Activated T-cell treated with anti-CD3 and anti-CD28 coated beads for 1 hour (primary cell): ENCODE measurements at places on chromosomes 5 and 9.

- no peak for DNase-seq
Observed at GRCh38 chr9:110714314-110714713, 45.7 kb downstream of the MUSK start.

DNA sequence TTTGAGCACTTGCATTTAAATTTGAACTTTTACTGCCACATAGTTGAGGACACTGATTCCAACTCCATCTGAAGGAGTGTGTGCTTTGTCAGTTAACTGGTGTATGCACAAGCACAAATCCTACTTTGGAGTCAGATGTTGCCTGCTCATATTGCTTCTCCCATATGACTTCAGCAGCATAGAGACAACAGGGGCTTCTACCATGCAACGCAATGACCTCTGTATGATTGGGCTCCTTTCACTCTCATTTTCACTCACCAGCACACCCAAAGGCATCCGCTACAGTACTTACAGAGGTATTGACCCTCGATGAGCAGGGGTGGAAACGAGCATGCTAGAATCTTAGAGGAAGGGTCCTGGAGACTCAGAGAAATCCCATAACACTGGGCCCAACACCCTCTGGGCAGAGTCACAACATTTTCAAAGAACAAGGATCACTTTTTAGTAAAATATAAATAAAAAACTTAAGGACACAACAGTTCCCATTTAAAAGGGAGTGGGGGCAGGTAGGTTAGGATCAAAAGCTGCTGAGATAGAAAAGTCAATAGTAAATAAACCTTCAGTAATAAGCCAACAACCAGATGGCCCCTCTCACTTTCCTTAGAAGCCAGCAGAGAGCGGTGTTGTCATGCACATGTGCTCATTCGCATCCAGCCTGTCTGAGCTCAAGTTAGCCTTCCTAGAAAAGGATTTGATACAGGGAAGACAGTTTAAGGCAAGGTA is 203.8 kb downstream of the SNCAIP start:
- DNase-seq = no peak

GRCh38 chr5:134567641-134568336 is 42.3 kb downstream of the JADE2 start:
- DNase-seq = no peak

DNA sequence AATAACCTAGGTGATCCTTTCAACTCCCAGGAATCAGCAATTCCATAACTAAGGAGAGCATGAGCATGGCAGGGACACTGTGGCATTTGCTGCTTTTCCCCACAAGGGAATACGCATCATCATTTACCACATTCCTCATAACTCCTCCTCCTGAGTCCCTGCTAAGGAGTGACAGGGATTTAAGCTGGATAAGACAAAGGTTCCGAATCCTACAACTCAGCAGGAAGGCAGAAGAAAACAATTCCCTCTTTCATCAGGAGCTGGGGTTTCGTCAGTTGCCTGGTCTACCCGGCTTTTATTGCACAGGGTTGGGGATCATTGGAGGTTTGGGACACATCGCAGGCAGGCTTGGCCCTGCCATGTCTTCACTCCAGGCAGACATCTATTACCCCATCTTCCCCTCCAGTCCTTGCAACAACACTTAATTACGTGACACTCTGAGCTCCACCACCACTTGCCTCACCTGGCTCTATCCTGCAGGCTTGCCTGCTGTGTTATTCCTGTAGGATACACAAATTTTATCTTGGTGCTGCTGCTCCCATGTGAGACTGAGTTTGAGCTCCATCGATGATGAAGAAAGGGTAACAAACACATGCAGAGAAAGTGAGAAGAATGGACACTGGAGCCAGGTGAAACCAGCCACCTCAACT is 563.0 kb upstream of the KLF4 start:
- no peak for DNase-seq

DNA sequence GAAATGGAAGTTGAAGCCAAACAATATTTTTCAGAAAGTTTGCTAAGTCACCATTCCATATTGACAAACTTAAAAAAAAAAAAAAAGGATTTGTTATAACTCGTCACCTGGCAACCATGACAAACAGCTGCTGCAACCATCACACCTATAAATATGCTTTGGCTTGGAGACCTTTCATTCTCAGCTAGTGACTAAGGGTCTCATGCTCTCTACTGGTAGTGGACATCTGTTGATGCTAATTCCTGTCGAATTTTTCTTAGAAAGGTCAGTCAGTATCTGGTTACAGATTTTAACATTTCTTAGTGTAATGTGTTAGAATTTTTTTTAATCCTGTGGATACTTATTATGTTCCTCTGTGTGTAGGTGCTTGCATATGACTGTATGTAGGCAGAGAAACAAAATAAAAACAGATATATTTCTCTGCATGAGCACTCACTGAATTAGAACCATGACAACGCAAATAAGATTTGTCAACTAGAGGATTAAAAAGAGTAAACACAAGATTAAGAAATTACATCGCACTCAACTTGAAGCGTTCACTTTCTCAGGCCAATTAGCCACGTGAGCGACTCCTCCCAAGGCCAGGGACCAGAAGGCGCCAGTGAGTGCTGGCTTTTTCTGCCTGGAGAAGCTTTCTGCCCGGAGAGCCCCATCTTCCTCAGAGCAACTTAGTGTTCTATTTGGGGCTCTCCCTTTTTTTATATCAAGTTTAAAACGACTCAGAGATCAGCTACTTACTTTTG is 27.0 kb upstream of the ZNF622 start:
- no peak for DNase-seq

- no peak for DNase-seq
Observed at GRCh38 chr9:85553475-85553874, 188.3 kb downstream of the AGTPBP1 start.

- DNase-seq = no peak
Observed at GRCh38 chr9:71830929-71831328, 62.6 kb upstream of the CEMIP2 start.

- no peak for DNase-seq
Observed at GRCh38 chr5:173319646-173320045, 8.6 kb downstream of the STC2 start.

DNA sequence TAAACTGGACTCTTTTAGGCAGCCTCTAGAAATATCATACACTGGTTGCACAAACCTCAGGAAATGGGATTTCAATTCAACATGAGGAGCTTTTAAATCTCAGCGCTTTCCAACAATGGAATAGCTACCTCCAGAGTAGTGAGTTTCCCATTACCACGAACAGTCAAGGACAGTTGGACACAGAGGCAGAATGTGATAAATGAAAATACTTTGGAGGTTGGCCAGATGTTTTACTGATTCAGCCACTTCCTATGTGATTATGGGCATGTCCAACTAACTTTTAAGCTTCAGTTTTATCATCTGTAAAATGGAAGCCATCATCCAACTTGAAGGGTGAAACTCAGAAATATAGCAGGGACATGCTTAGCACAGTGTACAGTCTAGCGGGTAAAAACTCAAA is 2.1 kb downstream of the FBXW2 start:
- no peak for DNase-seq

GRCh38 chr9:114641967-114642366 is 15.6 kb downstream of the TEX53 start:
- DNase-seq = no peak

- no peak for DNase-seq
Observed at GRCh38 chr9:5735072-5735471, 97.8 kb downstream of the ERMP1 start.

DNA sequence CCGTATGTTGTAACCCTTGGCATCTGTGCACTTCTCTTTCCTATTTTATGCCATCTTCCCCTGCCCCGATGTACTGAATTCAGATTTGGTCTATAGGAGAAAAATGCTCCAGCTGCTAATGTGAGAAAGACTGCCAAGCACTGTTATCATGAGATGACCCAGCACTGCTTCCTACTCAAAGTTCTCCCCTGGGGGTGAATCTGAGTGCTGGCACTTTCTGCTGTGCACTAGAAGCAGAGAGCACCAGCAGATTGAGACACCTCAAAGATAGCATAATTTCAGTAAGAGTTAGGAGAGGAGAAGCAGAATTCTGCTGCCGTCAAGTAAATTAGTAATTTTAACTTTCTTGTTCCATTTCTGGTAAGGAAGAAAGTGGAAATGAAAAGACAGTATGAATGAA is 92.8 kb upstream of the ACOT12 start:
- no peak for DNase-seq

GRCh38 chr9:108842610-108843295 is 13.0 kb downstream of the ACTL7B start:
- no peak for DNase-seq

GRCh38 chr9:111957856-111958631 is 61.4 kb downstream of the UGCG start:
- DNase-seq = no peak

DNA sequence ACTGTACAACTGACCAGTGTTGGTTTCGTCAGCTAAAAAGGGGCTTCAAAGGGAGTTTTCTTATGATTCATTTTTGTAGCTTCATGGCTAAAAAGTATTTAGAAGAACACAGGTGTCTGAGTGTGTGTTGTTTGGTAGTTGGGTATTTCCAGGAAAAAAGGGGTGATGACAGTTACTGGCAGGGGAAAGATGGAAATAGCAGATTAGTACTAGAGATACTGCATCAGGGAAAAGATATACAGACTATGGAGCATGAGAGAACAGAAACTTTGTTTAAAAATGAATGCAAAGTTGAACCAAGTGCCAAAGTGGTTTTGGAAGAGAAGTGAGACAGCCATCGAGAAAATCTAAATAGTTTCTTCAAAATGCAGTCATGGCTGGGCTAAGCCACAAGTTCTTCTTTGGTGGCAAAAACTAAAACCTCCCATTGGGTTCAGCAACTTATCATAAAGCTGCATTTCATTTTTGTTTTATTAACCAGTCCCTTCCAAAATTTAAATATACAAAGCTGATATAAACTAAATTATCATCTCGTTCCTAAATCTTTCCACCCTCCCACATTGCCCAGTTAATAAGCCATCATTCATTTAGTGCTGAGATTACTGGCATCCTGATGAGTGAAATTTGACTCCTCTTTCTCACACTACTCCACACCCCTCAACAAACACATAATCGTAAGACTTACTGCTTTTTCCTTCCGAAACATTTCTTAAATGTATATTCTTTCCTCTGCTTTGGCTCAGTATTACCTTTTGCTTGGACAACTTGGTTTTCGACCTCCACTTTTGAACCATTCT is 33.5 kb downstream of the ELL2 start:
- DNase-seq = no peak

DNA sequence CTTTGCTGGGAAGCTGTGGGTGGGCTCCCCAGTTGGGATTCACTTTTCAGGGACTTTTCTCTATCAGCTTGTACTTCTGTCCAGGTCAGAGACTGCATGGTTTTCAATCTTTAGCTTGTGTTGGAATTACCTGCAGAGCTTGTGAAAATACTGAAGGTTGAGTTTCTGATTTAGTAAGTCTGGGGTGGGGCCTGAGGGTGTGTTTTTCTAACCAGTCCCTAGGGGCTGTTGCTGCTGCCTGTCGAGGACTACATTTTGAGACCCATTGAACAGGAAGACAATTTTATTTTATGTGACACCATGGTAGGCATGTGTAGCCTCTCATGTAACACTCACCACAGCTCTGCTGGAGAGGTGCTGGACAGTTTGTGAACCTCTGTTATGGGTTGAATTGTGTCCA is 14.7 kb upstream of the MLANA start:
- DNase-seq = no peak

DNA sequence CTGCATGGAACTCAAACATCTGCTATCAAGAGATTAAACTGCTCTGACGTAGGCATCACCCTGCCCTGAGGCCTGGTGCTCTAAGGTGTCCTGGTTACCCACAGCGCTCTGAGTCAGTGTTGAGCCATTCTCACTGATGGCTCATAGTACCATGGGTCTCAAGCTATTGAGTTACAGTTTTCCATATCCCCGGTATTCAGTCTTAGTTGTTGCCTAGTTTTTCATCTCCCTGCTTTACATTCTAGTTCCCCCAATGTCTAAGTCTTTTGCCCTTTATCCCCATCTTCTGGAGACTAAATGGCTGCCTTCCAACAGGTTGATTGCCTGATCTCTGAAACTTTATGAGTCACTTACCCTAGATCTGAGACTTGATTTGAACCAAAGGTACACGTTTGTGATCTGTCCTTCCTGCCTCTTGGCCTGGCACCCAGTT is 161.2 kb upstream of the PTGER4 start:
- no peak for DNase-seq

DNA sequence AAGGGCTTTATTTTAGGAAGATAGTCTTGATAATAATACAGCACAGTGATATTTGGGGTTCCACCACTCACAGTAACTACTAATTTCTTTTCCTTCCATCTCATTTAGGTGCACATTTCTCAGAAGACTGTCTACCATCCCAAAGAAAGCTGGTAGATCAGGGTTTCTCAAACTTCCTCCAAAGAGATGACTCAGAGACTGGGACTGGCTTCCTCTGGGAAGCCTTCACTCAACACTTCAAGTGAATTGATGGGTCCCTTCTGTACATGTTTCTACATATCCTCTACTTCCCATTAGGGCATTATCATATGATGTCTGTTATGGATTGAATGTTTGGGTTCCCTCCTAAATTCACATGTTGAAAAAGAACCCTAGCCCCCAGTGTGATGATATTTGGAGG is 138.5 kb downstream of the SPOCK1 start:
- no peak for DNase-seq

GRCh38 chr5:32572778-32573480 is 12.4 kb upstream of the SUB1 start:
- DNase-seq = no peak

GRCh38 chr9:85244856-85245255 is 496.9 kb downstream of the AGTPBP1 start:
- DNase-seq = no peak

DNA sequence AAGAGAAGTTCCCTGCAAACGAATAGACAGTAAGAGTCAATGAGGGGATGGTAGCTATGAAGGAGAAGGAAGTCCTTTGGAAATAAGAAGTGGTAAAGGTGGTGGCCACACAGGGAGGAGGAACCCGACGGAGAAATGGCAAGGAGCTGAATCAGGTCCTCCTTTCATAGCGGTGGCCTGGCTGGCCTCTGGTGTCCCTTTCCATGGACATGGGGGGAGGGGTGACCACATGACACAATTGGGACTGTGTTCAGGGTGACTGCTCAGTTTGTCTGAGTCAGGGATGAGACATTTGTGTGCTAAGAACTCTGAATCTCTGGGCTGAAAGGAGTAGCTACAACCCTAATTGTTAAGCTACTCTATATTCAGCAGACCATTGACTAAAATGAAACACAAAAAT is 28.7 kb upstream of the TIMD4 start:
- DNase-seq = peak; percentile 0

GRCh38 chr5:76207120-76207519 is 123.9 kb downstream of the SV2C start:
- DNase-seq = no peak

- no peak for DNase-seq
Observed at GRCh38 chr5:101018299-101018698, 115.2 kb upstream of the ST8SIA4 start.
